ENCODE measurements at places on chromosomes 1 and 21.

GRCh38 chr1:203328714-203329122 lies 22.2 kb downstream of the FMOD start:
- peak; percentile 77 for DNase-seq

DNA sequence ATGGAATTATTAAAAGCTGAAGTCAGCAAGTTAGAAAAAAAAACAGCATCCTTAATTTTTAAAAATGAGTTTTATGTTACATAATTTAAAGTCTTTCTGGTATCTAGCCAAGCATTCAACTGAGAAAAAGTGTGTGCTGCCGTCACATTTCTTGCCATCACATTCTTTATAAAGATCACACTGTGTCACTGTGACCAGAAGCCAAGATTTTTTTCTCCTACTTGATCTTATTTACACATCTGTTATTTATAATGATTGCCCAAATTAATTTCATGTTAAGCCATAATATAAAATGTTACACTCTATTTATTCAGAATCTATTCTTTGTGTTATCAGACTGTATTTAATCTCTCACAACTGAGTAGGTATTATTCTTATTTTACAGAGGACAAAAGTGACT lies 1603.7 kb downstream of the PLA2G4A start:
- no peak for DNase-seq

DNA sequence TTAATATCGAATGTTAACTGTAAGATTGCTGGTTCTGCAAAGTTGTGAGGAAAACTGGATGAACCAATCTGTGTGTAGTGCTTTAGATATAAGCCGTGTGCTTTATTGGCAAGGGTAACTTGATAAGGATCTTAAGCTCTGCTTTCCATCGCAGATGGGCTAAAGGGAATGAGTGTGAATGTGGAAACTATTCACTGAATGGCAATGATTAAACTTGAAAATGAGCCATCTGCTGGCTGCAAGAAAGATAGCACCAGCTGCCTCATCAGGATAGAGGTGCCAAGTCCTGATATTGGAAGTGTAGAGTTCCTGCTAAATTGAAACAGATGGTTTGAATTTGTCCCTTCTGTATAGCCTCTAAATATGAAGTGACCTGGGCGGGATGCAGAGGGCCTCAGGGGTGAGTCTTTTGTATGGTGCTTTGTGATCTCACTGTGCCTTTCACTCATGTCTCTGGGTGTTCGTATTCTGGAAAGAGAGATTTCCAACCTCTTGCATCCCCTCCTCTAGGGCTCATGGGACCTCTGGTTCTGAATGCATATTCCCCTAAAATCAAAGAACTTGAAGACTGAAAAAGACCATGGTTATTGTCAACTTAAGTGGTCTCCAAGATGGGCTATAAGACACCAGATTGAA lies 9.2 kb downstream of the FCRL3 start:
- DNase-seq, result peak; percentile 48

DNA sequence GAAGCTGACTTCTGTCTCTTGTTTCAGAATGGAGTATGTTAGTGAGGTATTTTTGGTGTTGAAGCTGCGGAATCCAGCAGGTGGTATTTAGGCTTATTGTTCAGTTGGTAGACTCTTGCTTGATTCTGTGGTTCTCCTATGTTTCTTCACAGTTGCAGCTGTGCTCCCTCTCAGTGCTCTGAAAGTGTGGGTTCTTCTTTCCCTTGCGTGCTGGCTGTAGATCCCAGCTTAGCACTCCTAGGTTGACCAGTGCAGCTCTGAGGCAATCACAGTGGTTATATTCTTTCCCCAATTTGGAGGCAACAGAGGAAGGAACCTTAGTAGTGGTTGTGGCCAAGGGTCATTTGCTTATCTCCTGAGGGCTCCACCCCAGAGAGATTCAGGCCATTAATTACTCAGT lies 269.2 kb upstream of the NRIP1 start:
- DNase-seq, result no peak

DNA sequence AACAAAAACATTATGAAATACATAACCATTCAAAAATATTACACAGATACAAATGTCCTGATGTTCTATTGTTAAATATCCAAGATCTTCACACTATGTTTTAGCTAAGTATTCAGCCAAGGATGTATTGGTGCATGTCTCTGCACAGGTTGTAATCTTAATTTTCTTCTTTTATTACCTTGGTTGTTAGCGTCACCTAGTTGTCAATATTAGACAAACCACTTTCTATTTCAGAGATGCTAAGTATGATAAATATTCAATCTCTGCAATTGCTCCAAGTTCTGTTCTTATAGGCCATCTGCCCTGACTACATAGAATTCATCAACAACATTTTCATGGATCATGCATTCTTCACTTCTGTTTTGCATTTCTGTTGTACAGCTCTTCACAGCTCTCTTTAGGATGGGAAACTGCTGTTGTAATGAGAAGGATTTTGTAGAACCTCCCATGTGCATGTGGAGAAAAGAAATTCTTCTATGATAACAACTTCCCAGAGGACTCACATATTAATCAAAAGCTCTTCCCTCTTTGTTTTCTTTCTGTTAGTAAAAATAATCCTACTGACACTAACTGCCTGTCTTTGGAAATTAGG lies 380.1 kb downstream of the NUF2 start:
- DNase-seq, result peak; percentile 29

- no peak for DNase-seq
These were observed 48.6 kb upstream of the KCNE1 start for GRCh38 chr21:34560609-34561008.

- DNase-seq, result no peak
These were observed 100.2 kb downstream of the AHCTF1 start for GRCh38 chr1:246831543-246831942.

- DNase-seq, result no peak
These were observed 172.8 kb downstream of the ACTL8 start for GRCh38 chr1:17927952-17928351.

GRCh38 chr1:5911871-5912271 lies 80.4 kb downstream of the NPHP4 start:
- DNase-seq, result no peak

DNA sequence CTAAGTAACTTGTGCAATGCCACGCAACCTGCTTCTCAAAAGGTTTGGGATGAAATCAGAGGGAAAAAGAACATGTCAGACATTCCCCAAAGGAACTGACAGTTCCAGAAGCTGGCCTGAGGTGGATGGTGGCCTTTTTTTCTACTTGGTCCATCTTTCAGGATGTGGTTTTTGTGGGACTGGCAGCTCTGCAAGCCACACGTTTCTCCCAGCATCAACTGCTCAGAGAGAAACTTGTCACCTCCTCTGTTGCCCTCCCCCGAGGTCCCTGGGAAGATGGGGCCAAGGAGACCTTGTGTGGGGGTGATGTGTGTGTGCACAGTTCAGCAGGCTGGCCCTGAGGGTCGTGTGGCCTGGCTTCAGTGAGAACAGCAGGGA lies 2.5 kb upstream of the DHRS3 start:
- no peak for DNase-seq

GRCh38 chr1:2414297-2414958 lies 2.1 kb upstream of the PEX10 start:
- peak; percentile 77 for DNase-seq

- DNase-seq, result no peak
These were observed 14.6 kb downstream of the TEX38 start for GRCh38 chr1:46686255-46686654.

DNA sequence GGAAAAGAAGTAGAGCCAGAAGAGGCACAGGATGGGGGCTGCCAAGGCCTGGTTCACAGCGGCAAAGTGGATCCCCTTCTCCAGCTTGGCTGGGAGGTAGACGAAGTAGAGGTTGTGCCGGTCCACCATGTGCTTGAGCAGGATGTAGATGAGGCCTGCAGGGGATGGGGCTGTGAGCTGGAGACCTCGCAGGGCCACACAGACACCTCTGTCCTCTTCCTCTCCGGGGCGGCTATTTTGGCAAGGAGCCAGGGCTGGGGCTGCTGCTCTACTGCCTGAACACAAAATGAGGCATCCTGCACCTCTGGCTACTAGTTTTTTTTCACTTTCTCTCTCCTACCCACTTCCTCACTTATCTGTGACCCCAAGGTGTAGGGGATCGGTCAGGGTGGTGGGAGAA lies 32.3 kb downstream of the TMEM63A start:
- DNase-seq, result no peak

GRCh38 chr1:201693890-201694607 lies 134.9 kb upstream of the IPO9 start:
- no peak for DNase-seq

DNA sequence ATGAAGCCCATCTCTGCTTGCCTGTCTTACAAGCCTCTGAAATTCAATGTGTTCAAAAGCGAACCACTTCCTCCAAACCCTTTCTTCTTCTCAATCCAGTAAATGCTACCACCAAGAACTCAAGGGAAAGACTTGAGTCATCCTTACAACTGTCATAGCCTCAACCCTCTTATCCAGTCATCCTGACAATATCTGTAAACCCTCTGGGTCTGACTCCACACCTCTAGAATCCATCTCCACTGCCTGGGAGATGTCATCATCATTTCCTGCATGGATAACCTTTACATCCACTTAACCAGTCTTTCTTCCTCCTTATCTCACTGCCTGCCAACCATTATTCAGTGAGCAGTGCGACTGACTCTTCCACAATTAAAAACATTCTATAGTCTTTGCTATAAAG lies 441.1 kb downstream of the SETD4 start:
- no peak for DNase-seq

GRCh38 chr1:188061881-188062280 lies 1233.1 kb downstream of the PLA2G4A start:
- DNase-seq, result no peak

GRCh38 chr21:33305344-33305671 lies 19.5 kb upstream of the IFNAR1 start:
- DNase-seq, result no peak

DNA sequence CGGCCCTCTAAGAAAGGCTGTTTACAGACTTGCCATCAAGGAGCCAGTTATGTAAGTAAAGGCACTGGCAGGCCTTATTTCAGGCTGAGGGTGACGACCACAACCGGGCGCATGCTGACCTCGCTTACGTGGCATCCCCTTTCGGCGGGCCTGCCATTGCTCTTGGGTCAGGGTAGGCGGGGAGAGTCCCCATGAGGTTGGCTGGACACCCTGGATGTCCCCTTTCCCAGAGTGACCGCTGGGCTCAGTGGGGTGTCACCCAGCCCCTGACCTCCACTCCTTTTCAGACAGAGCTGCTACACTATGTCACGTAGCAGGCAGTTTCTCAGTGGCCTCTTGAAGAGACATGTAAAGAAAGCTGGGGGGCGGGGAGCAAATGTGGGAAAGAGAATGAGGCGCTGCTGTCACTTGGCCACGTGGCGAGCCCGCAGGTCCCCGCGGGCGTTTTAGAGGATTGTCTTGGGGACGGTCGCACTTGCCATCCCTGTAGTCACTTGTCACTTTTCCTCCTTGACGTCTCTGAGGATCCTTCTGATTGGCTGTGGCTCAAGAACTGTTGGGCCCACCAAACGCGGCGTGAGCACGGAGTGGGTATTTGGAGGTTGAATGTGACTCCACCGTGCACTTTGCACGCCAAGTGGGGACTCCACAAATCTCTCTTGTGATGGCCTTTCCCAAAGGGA lies 42.2 kb downstream of the SLC37A1 start:
- DNase-seq, result no peak

DNA sequence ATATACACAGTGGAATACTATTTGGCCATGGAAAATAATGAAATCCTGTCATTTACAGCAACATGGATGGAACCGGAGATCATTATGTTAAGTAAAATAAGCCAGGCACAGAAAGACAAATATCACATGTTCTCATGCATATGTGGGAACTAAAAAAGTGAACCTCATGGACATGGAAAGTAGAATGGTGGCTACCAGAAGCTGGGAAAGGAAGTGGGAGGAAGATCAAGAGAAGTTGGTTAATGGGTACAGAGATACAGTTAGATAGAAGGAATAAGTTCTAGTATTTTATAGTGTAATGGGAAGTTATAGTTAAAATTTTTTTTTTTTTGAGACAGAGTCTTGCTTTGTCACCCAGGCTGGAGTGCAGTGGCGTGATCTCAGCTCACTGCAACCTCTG lies 34.8 kb upstream of the CREG1 start:
- DNase-seq, result no peak
